ENCODE measurements at places on chromosomes 4 and X.

- no peak for DNase-seq
Measured at GRCh38 chrX:136203438-136203837, 47.8 kb downstream of the MAP7D3 start.

GRCh38 chr4:56026596-56026995 lies 77.9 kb downstream of the CEP135 start:
- DNase-seq: no peak

DNA sequence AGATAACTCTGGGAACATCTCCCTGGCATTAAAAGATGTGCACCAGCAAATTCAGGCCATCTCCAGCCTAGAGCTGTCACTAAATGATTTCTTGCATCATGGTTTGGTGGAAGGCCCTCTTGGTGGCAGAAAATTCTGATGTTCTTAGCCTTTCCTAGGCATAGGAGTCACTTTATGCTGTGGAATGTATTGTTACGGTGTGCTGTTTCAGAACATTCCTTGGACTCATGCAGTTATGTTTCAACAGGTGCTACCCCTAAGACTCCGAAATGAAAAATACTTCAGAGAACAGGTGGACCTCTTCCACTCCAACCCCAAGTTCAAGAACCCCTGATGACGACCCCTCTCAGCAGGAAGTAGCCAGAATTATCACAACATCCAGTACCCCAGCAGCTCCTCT lies 20.3 kb upstream of the PAPSS1 start:
- no peak for DNase-seq

DNA sequence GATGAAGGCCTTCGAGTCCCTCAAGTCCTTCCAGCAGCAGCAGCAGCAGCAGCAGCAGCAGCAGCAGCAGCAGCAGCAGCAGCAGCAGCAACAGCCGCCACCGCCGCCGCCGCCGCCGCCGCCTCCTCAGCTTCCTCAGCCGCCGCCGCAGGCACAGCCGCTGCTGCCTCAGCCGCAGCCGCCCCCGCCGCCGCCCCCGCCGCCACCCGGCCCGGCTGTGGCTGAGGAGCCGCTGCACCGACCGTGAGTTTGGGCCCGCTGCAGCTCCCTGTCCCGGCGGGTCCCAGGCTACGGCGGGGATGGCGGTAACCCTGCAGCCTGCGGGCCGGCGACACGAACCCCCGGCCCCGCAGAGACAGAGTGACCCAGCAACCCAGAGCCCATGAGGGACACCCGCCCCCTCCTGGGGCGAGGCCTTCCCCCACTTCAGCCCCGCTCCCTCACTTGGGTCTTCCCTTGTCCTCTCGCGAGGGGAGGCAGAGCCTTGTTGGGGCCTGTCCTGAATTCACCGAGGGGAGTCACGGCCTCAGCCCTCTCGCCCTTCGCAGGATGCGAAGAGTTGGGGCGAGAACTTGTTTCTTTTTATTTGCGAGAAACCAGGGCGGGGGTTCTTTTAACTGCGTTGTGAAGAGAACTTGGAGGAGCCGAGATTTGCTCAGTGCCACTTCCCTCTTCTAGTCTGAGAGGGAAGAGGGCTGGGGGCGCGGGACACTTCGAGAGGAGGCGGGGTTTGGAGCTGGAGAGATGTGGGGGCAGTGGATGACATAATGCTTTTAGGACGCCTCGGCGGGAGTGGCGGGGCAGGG lies 568 bp downstream of the HTT start:
- DNase-seq: peak; percentile 24

- DNase-seq: no peak
Measured at GRCh38 chr4:128853741-128854140, 44.2 kb downstream of the JADE1 start.

- no peak for DNase-seq
Measured at GRCh38 chr4:166594326-166594946, 639.9 kb downstream of the SPOCK3 start.

DNA sequence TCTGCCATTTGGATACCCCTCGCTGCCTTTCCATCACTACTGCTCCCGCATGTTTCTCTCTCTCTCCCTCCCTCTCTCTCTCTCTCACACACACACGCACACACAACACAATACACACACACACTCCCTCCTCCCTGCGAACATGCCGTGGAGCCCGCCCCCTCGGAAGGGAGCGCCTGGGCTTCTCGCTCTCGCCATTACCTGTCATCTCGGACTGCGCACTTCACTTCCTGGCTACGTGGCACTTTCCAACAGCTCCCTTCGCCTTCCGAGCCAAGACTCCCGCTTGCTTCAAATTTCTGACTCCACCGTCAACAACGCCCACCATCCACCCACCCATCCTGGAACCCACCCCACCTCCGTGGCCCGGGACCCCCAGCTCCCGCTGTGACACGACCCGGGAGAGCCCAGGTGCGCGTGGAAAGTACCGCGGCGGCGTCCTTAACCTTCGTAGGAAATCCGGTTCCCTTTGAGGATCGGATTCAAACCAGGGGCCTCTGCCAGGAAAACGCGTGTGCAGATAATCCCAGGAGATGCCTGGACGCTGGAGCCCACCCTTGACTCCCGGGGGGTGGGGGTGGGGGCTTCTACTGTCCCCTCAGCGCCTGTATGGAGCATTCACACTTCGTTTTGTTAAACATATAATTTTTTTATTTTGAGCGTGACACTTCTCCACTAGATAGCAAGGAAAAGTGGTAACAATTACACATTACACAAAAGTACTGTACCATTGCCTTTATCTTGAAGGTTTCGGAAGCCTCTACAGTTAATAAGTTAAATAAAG lies 12.5 kb downstream of the ARX start:
- DNase-seq: no peak

GRCh38 chr4:124913237-124913636 lies 200.7 kb upstream of the ANKRD50 start:
- no peak for DNase-seq

- no peak for DNase-seq
Measured at GRCh38 chr4:109947457-109947856, 34.8 kb downstream of the EGF start.

DNA sequence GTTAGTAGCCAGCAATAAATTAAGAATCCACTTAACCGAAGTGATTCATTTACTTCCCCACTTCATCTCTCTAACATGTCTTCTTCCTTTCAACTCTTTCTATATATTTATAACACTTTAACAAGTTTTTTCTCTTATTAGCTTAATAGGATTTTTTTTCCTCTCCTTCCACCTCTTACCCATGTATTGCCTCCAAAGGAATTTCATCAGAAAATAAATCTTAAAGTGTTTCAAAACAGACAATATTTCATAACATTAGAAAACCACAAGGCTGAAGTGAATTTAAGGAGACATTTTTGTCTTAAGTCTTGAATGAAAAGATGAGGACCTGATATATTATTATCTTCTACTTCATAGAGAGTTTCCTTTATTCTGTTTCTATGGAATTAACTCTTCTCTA lies 101.5 kb downstream of the PDGFC start:
- no peak for DNase-seq

DNA sequence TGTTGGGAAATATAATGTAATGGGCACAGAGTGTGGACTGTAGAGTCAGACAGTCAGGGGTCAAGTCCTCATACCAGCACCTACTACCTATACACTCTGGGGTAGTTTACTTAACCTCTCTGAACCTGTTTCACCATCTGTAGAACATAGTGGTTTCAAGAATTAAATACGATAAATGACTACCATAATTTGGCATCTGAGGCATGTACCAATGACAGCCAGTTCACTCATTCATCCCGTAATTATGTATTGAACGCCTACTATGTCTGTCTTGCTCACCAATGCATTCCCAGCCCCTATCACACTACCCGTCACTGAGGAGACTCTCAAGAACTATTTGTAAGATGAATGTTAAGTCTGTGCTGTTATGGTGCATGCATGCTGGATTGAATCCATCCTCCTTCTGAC lies 2.0 kb upstream of the FGB start:
- DNase-seq: no peak

Measured in stimulated activated CD4-positive, alpha-beta T cell treated with anti-CD3 and anti-CD28 coated beads, Interleukin-1b, Interleukin-23, amount 100 ng/mL, for 1 hour (primary cell).